ENCODE measurements at places on chromosomes 7 and 10. TPM values are rescaled to one million over a fixed set of nuclear protein-coding genes. Genes with fewer than 3 reads are reported as not detected.

The C10orf67 gene
- not detected for total RNA-seq

The MKX gene
- total RNA-seq = 0.68 TPM

The SORCS3 gene
- not detected for total RNA-seq

The TUBB8 gene
- total RNA-seq = not detected

The EIF5AL1 gene
- 0.20 TPM for total RNA-seq

The FAM13C gene
- total RNA-seq = not detected

The NUTM2E gene
- not detected for total RNA-seq

The SLC13A1 gene
- total RNA-seq = 0.05 TPM

The KRIT1 gene
- 43.6 TPM for total RNA-seq

The GCK gene
- 0.25 TPM for total RNA-seq

The ICA1 gene
- 1.3 TPM for total RNA-seq

The RAMP3 gene
- total RNA-seq = not detected

The EN2 gene
- total RNA-seq = not detected

The ARL5B gene
- total RNA-seq = 14.1 TPM

The INHBA gene
- not detected for total RNA-seq

The ZNF273 gene
- total RNA-seq = 8.6 TPM

The UNCX gene
- total RNA-seq = not detected

The SBDS gene
- 38.9 TPM for total RNA-seq
